ENCODE measurements at places on chromosomes 2 and 18.
A peak's percentile ranks its signal among the peaks of the same experiment; 100 is the strongest.

GRCh38 chr2:206353685-206354084, 79.2 kb downstream of the ZDBF2 start:
- no peak for DNase-seq

GRCh38 chr18:8844721-8845148, 139.4 kb downstream of the MTCL1 start:
- DNase-seq, result no peak

- DNase-seq, result no peak
These were observed 304.6 kb downstream of the MYCN start for GRCh38 chr2:16244966-16245320.

DNA sequence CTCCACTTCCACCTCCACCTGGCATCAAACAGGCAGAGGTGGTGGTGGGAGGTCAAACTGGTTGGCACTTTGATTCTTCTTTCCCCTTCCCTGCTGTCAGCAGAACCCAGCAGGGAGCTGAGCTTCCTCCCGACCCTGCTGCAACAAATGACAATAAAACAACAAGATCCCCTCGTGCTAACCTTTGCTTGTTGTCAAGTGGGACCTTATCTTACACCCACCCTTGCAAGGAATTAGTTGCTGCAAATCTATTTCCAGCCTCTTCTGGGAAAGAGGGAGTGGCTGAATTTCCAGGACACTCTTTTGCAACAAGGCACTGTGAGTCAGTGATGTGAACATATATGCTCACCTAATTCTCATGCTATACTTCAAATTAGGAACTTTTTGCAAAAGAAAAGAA, 655.1 kb downstream of the DSC3 start:
- no peak for DNase-seq

DNA sequence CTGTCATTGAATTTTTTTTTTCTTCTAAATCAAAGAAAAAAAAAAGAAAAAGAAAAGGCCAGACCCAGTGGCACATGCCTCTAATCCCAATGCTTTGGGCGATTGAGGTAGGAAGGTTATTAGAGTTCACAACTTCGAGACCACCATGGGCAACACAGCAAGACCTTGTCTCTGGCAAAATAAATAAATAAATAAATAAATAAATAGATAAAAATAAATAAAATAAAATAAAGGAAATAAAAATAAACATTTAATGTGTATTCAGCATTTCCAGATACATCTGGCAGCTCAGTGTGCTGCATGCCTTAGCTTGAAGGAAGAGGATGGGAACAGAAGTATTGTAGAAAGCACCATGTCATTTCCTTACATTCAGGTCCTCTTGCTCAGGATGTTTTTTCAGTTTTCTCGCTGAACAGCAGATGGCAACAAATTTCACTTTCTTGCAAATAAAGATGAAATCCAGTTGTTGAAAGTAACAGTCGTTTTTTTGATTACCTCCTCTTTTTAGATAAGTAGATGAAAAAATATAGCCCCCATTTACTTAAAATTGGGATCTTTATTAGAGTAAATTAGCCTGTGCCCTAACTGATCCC, 25.7 kb upstream of the FAM178B start:
- DNase-seq, result no peak

DNA sequence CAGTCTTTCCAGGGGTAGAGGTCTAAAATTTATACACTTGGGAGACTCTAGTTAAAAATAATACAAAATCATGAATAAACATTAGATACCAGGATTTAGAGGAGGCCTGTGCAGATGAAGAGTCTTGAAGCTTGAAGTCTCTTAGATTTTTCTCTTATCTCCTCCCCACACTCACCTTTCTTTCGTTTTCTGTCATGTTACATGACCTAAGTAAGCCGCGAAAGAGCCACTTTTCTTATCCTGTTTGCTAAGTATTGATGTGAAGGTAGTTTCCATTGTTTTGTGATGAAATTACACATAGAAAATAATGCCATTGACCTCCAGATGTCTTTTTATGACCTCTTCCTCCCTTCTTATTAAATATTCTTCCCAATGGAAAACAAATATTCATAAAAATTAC, 367.8 kb downstream of the LRRTM1 start:
- DNase-seq, result no peak

DNA sequence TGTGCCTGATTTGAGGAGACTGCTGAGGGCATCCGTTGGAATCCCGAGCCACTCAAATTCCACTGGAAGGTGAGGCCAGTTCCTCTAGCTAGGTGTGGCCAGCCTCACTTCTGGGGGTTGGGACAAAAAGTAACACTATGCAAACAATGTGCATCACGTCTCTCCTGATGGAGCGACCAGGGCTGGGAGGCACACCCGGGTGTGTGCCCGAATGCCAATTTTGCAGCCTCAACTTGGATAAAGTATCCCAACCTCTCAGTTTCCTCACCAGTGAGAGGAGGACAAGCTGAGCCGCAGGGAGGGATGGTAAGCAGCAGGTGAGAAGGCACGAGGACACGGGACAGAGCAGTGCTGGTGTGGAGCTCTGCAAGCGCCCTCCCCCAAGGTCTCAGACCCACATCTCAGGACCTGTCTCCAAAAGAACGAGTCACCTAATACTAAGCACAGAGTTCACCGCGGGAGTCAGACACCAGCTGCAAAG, 218.3 kb downstream of the HAUS1 start:
- no peak for DNase-seq

DNA sequence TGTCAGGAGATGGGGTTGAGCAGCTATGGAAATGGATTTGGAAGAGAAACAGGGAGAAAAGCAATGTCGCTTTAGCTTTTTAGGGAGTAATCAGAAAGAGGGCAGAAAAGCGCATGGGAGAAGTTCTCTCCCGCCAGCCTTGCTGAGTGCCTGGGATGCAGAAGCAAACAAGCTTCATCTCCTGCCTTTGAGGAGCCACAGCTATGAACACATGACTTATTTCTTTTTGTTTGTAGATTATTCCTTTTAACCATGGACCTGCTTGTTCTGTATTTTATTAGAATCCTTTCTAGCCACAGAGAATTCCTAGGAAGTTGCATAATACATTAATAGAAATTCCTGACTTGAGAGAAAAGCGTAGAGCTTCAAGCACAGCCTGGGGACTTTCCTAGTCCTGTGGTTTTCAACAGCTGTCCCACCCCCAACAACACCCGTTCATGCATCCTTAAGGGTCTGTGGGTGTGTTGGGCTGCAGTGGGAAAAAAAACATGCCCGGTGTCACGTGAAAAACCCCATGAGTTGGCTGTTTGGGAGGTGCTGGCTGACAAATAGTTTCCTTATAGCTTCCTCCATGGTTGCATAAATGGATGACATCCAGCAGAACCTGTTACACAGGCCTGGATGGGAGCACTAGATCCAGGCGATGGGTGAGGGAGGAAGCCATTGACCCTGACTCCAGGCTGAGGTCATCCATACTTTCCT, 14.9 kb downstream of the SLC9A4 start:
- no peak for DNase-seq

- DNase-seq, result no peak
These were observed 132.6 kb downstream of the C1D start for GRCh38 chr2:67930156-67930555.

- DNase-seq, result no peak
These were observed 21.2 kb upstream of the THOC1 start for GRCh38 chr18:289026-289425.

DNA sequence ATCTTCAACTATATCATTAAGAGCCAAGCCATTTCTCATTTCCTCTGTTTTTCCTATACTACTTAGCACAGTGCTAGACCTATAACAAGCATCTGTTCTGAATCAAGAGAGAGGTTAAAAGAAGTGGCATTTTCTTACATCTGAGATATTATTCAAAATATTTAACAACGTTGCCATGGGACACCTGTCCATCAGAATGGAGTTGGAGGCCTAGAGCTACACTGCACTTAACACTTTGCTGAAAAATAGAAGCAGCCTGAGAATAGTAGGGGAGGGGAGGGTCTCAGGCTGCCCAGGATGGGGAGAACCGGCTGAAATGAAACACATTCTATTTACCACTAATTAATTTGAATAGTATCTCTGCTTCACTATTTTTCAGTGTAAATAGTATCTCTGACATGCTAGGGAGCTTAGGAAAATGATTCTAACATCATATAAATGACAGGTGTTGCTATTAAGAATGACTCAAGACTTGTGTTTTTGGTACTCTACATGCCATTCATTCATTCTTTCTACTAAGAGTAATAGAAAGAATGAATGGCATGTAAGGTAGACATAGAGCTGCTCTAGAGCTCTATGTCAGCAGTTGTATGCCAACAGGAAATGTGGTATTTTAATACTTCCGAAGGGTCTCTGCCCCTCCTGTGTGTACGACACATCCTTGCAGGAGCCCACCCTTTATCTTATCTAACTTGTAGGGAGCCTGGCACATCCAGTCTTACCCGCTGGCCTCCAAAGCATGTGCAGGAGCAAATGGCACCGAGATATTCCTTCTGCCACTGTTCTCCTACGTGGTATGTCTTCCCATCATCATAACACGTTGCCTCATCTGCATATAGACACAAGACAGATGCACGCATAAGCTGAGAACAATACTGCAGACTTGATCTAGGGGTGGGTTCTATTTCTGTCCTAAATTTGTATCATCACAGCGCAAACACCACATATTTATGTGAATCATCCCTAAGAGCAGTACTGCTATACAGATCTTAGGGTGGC, 52.6 kb downstream of the ATIC start:
- no peak for DNase-seq

- DNase-seq, result no peak
These were observed 7.2 kb upstream of the TSN start for GRCh38 chr2:121748202-121748601.

- no peak for DNase-seq
These were observed 21.3 kb downstream of the LPIN1 start for GRCh38 chr2:11767779-11768178.

DNA sequence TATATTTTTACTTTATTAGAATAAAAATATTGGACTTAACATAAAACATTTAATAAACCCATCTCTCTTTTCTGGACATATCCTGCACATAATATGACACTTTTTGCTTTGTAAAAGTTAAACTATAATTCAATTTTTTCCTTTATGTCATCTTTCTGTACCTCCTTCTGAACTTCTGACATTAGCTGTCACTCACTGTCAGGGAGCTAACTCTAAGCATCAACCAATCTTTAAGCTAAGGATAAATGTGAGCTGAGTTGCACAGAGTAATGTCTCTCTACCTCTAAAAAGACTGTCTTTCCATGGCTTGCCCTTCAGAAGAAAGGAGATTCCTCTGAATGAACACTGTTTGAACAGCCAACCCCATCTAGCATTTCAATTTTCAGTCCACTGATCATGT, 948.6 kb upstream of the CHAC2 start:
- no peak for DNase-seq

- no peak for DNase-seq
These were observed 125.5 kb downstream of the LOXHD1 start for GRCh38 chr18:46531482-46531881.

DNA sequence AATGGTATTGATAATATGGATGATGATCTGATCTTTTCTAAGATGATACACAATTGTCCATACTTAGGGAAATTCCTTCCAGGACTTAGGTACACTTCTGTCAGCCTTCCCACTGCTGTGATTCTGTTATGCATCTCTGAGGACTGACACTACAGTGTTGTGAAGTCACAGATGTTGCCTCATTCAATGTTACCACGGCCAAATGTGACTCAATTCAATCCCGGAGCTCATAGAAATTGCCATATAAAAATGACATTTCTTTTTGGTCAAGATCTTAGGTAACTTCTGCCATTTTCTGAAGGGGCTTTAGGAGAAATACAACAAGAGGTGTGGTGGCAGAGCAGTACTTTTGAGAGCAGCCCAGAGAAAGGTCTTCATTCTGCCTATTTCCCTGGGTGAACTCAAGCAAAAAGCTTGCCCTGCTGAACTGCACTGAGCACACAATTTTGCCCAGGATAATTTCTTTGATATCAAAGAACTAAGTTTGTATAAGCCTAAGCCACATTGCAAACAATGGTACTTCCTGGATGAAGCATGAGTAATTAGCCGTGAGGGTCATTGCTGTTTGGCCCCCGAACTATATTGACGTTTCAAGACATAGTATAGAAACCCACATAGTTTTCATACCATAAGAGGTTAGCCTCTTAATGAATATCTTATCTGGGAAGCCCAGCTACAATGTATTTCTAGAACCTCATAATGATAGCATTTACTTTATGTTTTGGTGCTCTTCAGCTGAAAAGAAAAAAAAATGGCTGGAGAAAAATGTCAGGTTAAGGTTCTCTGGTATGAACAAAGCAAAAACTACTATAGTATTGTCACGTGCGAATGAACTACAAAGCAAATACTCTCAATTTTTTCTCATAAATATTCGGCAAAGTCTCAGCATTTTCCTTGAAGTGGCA, 437.4 kb downstream of the MEIS1 start:
- no peak for DNase-seq

GRCh38 chr2:101879466-101879865, 112.3 kb upstream of the IL1R2 start:
- no peak for DNase-seq

GRCh38 chr2:68855550-68855949, 15.6 kb downstream of the BMP10 start:
- no peak for DNase-seq

- DNase-seq, result no peak
These were observed 61.9 kb upstream of the PXDN start for GRCh38 chr2:1806254-1806653.

DNA sequence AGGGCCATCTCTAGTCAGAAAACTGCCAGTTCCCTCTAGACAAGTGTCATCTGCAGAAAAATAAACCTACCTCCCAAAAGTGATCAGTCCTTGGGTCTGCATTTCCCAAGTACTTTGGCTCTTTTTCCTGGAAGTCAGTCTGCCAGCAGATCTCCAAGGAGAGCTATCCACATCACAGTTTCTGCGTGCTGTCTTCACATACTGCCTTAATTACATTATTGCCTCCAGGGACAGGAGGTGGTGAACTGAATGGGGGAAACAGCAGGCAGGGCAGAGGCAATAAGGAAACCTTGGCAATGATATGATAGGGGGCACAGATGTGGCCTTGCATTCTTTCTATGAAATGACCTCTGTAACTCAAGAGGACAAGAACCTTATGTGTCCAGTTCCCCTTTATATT, 105.9 kb upstream of the SIX2 start:
- DNase-seq, result no peak

GRCh38 chr2:177693658-177694339, 301.2 kb downstream of the AGPS start:
- no peak for DNase-seq

- peak; percentile 41 for DNase-seq
These were observed 32.6 kb upstream of the KCMF1 start for GRCh38 chr2:84938194-84938879.

GRCh38 chr2:50955081-50955480, 76.9 kb downstream of the NRXN1 start:
- no peak for DNase-seq
